NCI-H1436 (cell line): ENCODE measurements at places on chromosomes 12 and 14.

DNA sequence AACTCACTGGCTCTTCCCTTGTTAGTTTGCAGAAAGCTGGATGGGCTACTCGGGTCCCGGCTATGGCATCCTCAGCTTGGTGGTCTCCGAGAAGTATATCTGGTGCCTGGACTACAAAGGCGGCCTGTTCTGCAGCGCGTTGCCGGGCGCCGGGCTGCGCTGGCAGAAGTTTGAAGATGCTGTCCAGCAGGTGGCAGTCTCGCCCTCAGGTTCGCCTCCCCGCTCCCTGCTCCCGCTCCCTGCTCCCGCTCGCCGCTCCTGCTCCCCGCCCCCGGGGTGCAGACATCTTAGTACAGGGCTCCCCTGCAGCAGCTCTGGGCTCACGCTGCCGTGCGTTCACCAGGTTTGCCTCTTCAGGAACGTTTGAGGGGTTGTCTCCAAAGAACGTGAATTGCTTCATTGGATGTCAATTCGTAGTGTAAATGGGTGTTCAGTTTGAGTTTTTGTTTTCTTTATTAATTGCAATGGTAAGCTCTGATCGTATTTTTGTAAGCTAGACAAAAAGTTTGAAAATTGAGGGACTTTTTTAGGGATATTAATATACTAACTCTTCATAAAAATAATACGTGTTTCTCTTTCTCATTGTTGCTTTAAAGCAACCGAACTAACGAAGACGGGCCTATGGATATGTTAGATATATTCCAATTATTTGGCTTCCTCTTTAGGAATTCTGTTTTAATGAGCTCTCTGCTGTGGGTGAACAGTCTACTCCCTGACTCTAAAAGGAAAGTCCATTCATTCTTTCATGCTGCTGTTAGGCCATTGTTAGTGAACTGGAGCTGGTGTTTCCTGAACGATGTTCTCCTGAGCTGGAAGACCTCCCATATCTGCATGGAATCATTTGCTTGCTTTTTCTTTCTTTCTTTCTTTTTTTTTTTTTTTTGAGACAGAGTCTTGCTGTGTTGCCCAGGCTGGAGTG, 71.3 kb downstream of the ANKRD9 start:
- peak; percentile 50 for DNase-seq

DNA sequence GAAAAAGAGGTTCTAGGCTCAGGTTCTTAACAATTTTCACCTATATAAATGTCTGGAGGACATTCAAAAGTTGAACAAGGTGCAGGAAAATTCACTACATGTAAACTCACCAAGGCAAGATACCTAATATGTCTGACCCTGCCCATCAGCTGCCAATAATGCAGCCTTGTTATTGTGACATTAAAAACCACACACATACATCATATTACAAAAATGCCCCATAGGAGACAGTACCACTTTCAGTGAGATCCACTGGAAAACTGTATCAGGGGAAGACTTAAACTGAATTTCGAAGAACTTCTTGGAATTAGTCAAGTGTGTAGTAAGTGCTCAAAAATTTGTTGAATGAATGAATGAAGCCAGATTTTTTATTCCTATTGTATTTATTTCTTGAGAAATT, 83.1 kb downstream of the KICS2 start:
- DNase-seq = no peak

DNA sequence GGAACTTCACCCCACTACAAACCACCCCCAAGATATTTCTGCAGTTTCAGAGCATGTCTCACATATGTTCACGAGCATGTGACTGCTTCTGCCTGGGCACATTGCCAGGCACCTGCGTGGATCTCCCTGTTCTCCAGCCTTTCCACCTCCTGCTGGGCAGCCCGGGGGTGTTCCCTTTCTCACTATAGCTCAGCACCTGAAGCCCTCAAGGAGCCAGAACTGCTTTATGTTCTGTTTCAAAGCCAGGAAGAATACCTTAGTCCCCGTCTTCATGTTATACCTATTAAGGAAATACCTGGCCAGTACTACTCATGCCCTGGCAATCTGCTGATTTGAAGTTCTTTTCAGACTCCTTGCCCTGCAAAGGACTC, 4.2 kb upstream of the FGF6 start:
- no peak for DNase-seq

DNA sequence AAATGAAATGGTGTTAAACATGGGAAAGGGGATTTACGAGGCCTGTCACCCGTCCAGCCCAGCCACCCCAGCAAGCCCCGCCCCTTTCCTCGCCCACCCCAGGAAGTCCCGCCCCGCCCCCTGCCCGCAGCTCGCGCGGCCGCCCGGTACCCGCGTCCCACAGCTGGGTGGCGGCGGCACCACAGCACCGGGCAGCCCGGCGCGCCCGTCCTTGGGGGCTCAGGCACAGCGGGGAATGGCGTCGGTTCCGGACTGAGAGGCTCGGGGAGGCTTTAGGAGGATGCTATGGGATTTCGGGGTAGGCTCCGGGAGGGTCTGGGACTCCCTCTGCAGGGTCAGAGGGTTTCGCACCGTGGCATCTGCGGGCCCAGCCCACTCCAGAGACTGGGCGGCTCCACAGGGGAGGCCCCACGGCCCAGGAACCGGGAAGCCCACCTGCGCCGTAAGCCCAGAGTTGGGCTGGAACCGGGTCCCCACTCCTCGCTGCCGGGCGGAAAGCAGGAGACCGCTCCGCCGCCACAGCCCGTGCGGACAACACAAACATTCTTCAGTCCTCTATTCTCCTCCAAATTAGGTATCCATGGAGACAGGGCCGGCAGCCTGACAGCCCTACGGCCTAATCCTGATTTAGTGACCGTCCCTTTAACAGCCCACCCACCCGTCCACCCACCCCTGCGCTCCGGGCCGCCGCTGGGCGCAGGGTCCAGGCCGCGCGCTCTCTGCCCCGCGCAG, 1.4 kb downstream of the FIGNL2 start:
- peak; percentile 48 for DNase-seq

GRCh38 chr14:99033951-99034350, 238.0 kb downstream of the BCL11B start:
- DNase-seq = no peak

GRCh38 chr12:5971194-5971850, 26.3 kb upstream of the ANO2 start:
- no peak for DNase-seq

GRCh38 chr14:104392396-104393198, 187.0 kb upstream of the C14orf180 start:
- no peak for DNase-seq

GRCh38 chr12:10140001-10140400, 10.0 kb upstream of the CLEC7A start:
- peak; percentile 0 for DNase-seq

GRCh38 chr12:76244300-76244699, 103.9 kb downstream of the BBS10 start:
- DNase-seq = no peak

- DNase-seq = no peak
Measured at GRCh38 chr14:96737881-96738280, 59.3 kb upstream of the VRK1 start.

GRCh38 chr12:93904124-93904523, 226.9 kb downstream of the CRADD start:
- DNase-seq = no peak

GRCh38 chr12:32290411-32290810, 108.9 kb upstream of the FGD4 start:
- no peak for DNase-seq

DNA sequence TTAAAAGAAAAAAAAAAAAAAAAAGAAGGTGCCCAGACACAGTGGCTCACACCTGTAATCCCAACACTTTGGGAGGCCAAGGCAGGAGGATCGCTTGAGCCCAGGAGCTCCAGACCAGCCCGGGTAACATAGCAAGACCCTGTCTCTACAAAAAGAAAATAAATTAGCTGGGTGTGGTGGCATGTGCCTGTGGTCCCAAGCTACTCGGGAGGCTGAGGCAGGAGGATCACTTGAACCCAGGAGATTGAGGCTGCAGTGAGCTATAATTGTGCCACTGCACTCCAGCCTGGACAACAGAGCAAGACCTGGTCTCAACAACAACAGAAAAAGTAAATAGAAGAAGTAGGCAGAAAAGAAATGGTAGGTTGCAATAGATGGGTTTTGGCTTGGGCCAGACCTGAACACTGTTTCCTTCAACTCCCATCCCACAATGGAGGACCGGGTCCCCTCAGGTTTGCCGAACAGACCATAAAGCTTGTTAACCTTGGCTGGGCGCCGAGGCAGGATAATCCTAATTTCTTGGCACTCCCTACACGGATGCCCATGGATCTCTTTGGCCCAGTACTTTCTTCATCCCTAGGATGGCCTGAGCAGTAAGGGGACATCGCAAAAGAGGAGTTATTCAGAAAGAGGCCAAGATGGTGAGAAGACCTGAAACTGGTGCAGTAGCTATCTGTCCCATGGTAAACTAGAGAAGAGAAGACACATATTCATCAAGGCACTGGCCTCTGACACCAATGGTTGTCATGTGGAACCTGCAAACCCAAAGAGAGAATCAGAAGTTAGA, 165.5 kb upstream of the CCND2 start:
- DNase-seq = no peak

- DNase-seq = no peak
Measured at GRCh38 chr12:114220311-114220710, 185.6 kb downstream of the TBX5 start.

- no peak for DNase-seq
Measured at GRCh38 chr14:52352061-52352491, 38.0 kb downstream of the PTGER2 start.
